ENCODE measurements at places on chromosomes 16 and 17.
A peak's percentile ranks its signal among the peaks of the same experiment; 100 is the strongest.

GRCh38 chr17:81337476-81337879 is 42.4 kb upstream of the SLC38A10 start:
- DNase-seq: no peak

DNA sequence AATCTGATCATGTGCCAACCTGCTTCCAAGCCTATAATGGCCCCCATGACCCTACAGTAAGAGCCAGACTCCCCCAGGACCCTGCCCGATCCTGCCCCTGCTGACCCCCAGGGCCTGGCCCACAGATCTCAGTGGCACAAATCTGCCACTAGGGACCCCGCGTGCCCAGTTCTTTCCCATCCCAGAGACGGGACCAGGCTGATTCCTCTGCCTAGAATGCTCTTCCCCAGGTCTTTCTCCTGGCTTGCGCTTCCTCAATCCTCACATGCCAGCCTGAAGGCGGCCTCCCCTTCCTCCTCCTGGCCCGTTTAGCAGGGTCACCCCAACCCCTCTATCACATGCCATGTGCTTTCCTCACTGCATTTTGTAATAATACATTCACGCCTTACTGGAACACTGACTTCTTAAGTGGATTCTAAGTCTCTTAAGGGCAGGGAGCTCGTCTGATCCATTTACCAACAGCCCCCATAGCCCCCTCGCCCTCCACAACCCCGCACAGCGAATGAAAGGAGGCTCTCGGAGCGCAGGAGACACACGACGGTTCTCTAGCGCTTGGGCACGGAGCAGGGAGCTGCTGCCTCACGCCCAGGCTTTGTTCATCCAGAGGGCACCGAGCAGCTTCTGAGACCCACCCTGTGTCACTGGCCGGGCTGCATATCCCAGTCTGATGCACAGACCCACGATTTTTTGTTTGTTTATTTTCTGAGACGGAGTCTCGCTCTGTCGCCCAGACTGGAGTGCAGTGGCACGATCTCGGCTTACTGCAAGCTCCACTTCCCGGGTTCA is 1.2 kb downstream of the TRIM65 start:
- no peak for DNase-seq

DNA sequence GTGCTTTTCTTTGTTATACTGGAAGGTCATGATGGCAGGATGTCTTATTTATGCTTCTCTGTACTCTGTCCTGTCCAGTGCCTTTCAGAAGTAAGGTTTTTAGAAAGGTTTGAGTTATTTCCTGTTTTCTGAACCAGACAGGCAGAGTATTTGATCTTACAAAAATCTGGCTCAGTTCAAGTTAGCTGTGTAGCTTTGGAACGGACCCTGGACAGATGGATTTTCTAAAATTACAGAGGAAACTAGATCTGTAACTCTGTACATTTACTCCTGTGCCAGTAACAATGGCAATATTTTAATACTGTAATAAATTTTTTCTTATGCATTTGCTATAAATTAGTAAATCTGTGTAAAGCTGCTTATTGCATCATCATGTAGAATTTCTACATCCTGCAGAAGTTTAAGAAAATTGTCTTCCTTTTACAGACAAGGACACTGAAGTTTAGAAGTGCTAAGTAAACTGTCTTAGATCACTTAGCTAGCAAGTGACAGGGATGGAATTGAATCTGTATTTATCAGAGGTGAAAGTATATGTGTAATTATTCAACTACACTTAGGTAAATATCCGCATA is 347.6 kb downstream of the WWOX start:
- no peak for DNase-seq

GRCh38 chr17:58244963-58245362 is 6.6 kb downstream of the LPO start:
- no peak for DNase-seq

- no peak for DNase-seq
Measured at GRCh38 chr16:16960785-16961184, 510.0 kb downstream of the XYLT1 start.

DNA sequence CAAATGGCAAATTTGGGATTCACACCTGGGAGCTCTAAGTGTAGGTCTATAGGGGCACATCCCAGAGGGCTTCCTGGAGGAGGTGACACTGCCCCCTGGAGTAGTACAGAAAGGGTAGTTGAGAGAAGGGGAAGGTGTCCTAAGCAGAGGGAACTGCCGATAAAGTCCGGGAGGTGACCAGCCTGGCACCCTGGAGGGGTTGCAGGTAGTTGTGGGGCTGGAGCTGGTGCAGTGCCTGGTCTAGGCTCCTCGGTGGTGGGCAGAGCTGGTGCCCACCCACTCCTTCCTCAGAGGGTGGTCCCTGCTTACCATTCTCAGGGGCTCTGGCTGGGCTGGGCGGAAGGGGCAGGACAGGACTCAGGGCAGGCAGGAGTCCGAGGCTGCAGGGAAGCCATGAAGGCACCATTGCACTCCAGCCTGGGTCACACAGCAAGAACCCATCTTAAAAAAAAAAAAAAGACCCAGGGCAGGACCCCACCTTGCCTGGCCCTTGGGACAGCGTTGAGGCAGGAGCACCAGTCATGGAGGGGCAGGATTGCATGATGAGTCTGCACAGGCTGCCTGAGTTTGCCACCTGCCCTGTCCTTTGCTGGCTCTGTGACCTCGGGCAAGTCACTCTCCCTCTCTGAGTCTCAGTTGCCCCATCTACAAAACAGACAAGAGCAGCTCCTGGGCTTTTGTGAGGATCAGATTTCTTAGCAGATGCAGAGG is 43.8 kb downstream of the LAT start:
- no peak for DNase-seq

- DNase-seq: no peak
Measured at GRCh38 chr17:55116440-55116914, 147.9 kb downstream of the STXBP4 start.

GRCh38 chr17:3208484-3208883 is 1.0 kb downstream of the OR1A1 start:
- no peak for DNase-seq

DNA sequence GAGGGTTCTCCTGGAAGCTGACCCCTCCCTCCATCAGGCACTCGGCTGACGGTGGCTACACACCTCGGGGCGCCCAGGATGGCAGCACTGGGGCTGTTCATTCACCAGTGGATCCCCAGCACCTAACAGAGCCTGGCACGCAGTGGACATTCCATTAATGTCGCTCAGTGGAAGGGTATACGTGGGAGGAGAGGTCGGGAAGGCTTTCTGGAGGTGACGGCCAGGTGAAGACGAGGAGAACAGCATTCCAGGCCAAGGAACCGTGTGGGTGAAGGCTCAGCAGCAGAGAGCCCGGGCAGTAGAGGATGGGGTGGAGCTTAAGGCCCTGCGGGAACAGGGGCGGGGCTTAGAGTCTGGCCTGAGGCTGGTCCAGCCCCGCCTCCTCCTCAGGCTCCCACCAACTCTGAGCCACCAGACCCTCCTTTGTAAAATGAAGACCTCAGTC is 2.5 kb upstream of the HS3ST6 start:
- DNase-seq: no peak

DNA sequence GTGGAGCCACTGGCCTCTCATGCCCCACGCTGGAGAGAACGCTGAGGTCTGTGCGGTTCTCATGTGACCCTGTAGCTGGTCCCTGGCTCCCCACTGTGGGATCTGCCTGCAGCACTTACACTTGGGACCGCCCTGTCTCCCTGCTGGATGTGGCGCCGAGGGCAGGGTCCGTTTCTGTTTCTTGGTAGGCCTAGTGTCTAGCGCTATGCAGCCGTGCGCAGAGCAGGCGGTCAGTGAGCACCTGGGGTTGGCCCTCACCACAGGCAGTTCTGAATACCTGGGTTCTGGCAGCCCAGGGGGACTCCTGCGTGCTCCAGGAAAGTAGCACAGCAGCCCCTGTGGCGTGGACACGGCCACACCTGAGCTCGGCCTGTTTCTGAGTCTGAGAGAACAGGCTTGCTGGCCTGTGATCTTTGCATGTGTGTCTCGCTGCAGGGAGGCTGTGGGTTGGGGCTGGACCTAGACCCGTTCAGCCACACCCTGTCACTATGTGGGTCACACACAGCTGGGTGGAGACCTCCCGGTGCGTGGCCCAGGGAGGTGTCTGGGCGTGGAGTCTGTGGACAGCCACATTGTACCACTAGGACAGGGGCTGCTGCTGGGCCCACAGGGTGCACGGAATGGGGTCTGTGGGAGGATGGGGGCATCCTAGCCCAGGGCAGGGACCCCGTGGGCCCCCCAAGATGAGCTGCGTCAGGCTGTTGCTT is 2.8 kb downstream of the CAPN15 start:
- no peak for DNase-seq

DNA sequence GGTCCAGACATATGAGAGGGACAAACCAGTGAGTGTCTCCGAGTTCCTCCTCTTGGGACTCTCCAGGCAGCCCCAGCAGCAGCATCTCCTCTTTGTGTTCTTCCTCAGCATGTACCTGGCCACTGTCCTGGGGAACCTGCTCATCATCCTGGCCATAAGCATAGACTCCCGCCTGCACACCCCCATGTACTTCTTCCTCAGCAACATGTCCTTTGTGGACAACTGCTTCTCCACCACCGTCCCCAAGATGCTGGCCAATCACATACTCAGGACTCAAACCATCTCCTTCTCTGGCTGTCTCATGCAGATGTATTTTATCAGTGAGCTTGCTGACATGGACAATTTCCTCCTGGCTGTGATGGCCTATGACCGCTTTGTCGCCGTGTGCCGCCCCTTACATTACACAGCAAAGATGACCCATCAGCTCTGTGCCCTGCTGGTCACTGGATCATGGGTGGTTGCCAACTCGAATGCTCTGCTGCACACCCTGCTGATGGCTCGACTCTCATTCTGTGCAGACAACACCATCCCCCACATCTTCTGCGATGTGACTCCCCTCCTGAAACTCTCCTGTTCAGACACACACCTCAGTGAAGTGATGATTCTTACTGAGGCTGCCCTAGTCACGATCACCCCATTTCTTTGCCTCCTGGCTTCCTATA is 19.2 kb downstream of the ZNF200 start:
- no peak for DNase-seq

DNA sequence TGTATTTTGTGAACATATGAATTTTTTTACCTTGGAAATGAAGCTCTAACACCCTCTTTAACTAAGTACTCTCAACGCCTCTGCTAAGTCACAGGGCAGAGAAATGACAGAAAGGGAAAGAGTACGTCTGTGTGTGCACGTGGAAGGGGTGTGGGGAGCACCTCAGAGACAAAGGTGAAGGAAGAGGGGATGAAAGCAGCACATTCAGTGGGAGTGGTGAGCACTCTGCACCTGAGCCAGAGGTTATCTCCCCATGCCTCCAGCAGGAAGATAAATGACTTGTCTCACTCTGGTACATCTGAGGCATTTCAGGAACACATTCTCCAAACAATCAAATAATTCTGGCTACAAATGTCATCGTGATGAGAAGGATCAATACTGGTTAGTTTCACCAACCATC is 15.0 kb downstream of the GNA13 start:
- no peak for DNase-seq

- DNase-seq: no peak
Measured at GRCh38 chr17:77570565-77570898, 388.0 kb upstream of the TNRC6C start.

GRCh38 chr16:12086822-12087221 is 110.3 kb downstream of the SNX29 start:
- DNase-seq: peak; percentile 21

- no peak for DNase-seq
Measured at GRCh38 chr16:630249-630814, 453 bp upstream of the WFIKKN1 start.

- no peak for DNase-seq
Measured at GRCh38 chr17:16962804-16963203, 9.1 kb downstream of the TNFRSF13B start.

DNA sequence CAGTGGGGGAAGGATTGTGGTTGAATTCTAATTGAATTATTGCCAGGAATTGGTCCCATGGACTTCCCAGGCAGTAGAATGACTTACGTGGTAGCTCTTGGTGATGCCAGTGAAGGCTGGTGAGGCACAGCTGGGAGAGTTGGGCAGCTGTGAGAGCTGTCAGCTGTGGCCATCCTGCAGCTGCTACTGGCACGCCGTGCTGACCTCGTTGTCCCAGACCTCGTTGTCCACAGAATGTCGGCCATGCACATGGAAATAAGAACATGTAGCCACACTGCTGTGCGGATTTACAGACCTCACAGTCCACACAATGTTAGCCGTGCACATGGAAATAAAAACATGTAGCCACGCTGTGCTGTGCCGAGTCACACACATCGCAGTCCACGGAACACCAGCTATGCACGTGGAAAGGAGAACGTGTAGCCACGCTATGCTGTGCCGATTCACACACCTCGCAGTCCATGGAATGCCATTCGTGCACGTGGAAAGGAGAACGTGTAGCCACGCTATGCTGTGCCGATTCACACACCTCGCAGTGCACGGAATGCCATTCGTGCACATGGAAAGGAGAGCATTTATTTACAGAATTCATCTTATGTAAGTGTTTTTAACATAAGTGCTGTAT is 59.2 kb downstream of the BANP start:
- no peak for DNase-seq

DNA sequence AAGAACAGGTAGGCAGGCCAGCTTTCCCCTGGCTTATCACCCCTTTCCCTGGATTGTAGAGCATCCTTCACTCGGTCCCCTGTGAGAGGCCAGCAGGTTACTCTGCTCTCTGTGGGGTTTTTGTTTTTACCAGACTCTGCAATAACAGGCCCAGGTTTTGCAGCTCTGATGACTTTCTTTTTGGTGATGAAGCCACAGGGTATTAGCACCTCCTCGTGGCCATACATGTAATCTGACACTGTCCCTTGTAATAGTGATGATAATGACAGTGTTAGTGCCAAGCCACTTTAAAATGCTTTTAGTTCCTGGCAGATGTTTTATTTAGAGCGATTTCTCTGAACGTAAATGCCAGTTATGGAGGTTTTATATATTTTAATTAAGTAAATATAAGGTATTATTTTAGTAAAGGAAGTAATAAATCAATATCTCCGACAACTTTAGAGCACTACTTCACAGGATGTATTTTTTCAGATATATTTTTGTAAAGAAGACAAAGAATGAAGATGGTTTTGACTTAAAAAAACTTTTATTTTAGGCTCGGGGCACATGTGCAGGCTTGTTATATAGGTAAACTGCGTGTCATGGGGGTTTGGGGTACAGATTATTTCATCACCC is 38.0 kb upstream of the CPHXL start:
- DNase-seq: peak; percentile 47

DNA sequence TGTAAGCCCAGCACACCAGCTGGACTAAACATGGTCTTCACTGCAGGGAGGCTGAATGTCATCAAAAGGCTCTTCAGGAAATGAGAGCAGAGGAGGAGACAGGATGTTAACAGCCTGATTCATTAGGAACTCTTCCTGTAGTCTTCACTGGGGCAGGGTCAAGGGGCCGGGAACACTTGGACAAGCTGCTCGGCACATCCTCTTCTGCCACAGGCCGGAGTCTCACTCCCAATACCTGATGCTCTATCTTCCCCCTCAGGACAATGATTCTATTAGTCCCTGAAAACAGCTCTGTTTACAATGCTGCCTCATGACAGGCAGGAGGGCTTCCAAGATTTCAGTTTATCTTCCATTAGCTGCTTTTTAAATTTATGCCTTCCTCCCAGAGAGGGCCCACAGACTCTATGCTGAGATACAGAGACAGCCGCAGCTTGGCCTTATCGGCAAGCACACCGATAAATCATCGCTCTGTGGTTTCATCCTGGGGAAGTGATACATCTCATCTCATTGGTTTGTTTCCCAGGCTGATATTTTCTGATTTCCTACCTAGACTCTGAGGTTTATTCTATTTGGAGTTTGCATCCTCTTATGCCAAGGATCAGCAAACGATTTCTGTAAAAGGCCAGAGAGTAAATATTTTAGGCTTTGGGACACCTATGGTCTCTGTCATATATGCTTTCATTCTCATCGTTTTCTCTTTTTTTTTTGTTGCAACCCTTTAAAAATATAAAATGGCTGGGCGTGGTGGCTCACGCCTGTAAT is 214.0 kb upstream of the ASIC2 start:
- DNase-seq: no peak
